Naive B cell (primary cell): ENCODE measurements at places on chromosomes 6 and 20. TPM values are rescaled to one million over a fixed set of nuclear protein-coding genes. Genes with fewer than 3 reads are reported as not detected.

DNA sequence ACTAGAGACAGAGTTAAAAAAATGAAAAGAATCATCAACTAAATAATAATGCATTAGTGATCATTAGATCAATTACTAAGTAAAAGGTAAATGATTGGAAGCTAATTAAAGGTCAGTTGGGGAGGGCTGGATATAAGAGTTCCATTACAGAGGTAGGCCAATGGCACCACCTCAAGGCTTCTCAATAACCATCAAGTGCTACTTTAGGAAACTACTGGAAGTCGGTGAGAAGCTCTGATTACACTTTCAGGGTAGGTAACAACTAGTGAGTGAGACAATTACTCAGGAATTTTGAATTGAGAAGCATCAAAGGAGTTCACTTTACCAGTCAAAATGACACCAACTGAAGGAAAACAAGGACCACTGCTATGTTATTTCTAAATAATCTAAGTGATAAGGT lies 90.2 kb upstream of the HDAC2 start:
- H3K36me3 ChIP-seq, result no peaks in the 10 kb centered on the region
- H3K27me3 ChIP-seq, result peaks cover 22% of the 10 kb centered on the region
- H3K27ac ChIP-seq, result no peak overlapping the region
- H3K4me1 ChIP-seq, result no peaks in the 10 kb centered on the region

GRCh38 chr6:139528471-139528870 lies 154.0 kb upstream of the CITED2 start:
- H3K4me3 ChIP-seq, result no peak overlapping the region
- peaks cover 3% of the 10 kb centered on the region for H3K36me3 ChIP-seq
- H3K27ac ChIP-seq, result no peak overlapping the region

- peaks cover 8% of the 10 kb centered on the region for H3K36me3 ChIP-seq
- H3K4me1 ChIP-seq, result peaks cover 5% of the 10 kb centered on the region
- no peak overlapping the region for H3K27ac ChIP-seq
- H3K27me3 ChIP-seq, result no peaks in the 10 kb centered on the region
- no peak for DNase-seq
- no peak overlapping the region for H3K4me3 ChIP-seq
Measured at GRCh38 chr6:42210551-42210950, 7.1 kb downstream of the MRPS10 start.

GRCh38 chr20:9392892-9393857 lies 121.2 kb upstream of the LAMP5 start:
- no peaks in the 10 kb centered on the region for H3K27me3 ChIP-seq
- peaks cover 5% of the 10 kb centered on the region for H3K4me1 ChIP-seq
- no peak for DNase-seq

DNA sequence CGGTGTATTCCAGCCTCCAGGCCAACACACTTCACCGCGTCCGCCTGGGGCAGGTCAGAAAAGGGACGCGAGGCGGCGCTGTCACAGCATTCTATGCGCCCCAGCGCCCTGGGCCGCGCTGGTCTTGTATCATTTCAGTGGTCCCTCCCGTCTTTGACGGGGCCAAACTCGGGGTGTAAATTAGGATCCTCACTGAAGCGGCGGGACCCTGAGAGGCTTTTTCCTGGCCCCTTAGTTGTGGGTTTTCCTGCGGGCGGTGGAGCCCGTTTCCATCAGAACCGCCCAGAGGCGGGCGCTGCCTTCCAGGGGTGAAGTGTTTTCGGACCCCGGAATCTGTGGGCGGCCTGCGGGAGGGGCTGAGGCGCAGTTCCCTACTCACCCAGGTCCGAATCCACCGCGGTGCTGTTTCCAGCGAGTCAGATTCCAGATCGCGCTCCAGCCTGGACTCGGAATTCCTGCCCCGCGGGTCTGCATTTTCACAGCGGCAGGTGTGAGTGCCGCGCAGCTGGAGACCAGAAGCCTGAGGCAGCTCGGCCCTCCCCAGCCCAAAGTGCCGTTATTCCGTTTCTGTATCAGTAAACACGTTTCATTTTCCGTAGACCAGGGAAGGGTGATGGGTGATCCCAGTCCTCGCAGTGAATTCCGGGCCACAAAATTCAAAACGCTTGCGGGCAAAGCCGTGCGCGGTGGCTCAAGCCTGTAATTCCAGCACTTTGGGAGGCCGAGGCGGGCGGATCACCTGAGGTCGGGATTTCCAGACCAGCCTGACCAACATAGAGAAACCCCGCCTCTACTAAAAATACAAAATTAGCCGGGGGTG lies 3.9 kb upstream of the MICB start:
- H3K4me3 ChIP-seq, result peak overlapping the region; percentile 98
- no peaks in the 10 kb centered on the region for H3K27me3 ChIP-seq
- peak overlapping the region; percentile 80 for H3K27ac ChIP-seq

DNA sequence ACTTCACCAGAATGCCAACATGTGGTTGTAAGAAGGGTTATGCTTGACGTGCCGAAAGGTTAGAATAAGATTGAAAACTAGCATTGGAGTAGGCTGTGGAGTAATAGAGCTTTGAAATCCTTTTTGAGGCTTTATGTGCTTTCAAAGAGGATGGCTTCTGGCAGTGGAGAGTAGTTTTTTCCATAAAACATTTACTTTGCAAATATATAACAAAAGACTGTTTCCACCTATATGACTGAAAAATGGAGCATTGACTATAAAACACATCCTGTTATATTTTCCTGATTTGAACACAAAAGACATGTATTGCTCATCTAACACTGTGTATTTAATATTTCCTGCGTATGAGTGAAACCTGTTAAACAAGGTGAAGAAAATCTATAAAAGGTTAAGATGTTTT lies 38.8 kb downstream of the ZFAND3 start:
- H3K36me3 ChIP-seq, result no peaks in the 10 kb centered on the region
- H3K27me3 ChIP-seq, result no peaks in the 10 kb centered on the region
- no peak overlapping the region for H3K27ac ChIP-seq
- no peak for DNase-seq

- peaks cover 8% of the 10 kb centered on the region for H3K36me3 ChIP-seq
- peaks cover 77% of the 10 kb centered on the region for H3K27me3 ChIP-seq
- no peak overlapping the region for H3K27ac ChIP-seq
- DNase-seq, result no peak
Measured at GRCh38 chr6:50718566-50718965, 5.2 kb downstream of the TFAP2D start.

GRCh38 chr20:7695051-7695495 lies 245.2 kb downstream of the HAO1 start:
- no peak overlapping the region for H3K4me3 ChIP-seq
- H3K4me1 ChIP-seq, result no peaks in the 10 kb centered on the region
- H3K36me3 ChIP-seq, result no peaks in the 10 kb centered on the region
- DNase-seq, result no peak

- H3K27me3 ChIP-seq, result no peaks in the 10 kb centered on the region
- no peak overlapping the region for H3K27ac ChIP-seq
- DNase-seq, result no peak
Measured at GRCh38 chr6:162666246-162666645, 61.3 kb downstream of the PRKN start.

DNA sequence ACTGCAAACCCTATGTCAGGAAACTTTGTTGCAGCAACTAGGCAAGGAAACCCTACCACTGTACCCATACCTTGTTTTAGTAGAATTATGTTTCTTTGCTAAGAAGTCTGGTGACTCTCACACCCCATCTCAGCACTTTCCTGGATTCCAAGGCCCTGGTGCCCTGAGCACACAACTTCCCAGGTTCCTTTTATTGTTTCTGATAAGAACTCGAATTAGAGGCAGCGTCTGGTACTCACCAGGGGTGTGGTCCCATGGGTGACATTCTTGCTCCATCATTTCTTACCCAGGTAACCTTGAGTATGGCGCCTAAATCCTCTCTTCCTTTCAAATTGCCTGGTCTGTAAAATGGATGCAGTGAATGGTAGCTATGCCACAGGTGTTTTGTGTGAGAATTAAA lies 34.1 kb downstream of the MYB start:
- H3K4me1 ChIP-seq, result peaks cover 13% of the 10 kb centered on the region
- H3K4me3 ChIP-seq, result no peak overlapping the region
- no peaks in the 10 kb centered on the region for H3K27me3 ChIP-seq

DNA sequence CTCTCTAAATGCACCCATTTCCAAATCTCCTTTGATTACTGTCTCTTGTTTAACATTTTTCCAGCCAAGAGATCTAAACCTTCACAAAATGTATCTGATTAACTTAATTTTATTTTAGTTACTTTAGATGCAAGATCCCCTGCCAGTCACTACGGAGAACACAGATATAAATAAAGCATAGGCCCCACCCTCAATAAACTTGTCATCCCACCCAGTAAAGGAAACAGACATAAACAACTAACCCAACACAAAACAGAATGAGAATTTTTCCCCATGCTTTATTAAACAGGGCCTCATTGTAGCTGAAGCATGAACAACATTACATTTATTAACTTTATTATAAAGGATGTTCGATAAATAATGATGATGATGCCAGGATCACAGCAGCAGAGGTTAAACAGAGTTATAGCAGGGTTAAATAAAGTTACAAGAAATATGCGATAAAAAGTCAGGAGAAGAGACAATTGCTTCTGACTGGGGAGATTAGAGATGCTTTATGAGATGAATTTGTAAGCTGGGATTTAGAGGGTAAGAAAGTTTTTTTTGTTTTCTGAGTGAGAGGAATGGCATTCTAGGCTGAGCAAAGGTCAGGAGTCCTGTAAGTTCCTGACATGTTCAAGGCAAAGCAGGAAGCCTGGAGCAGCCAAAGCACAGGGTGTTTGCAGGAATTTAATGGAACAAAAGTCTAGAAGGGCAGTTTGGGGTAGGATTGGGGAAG lies 41.1 kb downstream of the TFAP2A start:
- no peak for DNase-seq
- peaks cover 41% of the 10 kb centered on the region for H3K27me3 ChIP-seq
- no peak overlapping the region for H3K27ac ChIP-seq
- no peak overlapping the region for H3K4me3 ChIP-seq
- no peaks in the 10 kb centered on the region for H3K36me3 ChIP-seq

DNA sequence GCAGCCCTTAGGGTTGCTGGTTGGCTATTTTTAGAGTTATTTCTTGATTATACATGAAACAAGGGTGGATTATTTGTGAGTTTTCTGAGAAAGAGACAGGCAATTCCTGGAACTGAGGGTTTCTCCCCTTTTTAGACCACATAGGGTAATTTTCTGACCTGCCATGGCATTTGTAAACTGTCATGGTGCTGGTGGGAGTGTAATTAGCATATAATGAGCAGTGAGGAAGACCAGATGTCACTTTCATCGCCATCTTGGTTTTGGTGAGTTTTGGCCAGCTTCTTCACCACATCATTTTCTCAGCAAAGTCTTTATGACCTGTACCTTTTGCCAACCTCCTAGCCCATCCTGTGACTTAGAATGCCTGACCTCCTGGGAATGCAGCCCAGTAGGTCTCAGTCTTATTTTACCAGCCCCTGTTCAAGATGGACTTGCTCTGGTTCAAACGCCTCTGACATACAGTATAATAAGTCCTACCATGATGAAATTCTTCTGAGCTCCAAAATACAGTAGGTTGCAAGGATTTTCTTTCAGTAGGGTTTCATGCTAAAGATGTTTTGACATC lies 117.1 kb downstream of the ISM1 start:
- H3K4me1 ChIP-seq, result no peaks in the 10 kb centered on the region
- H3K4me3 ChIP-seq, result no peak overlapping the region
- no peak for DNase-seq
- no peaks in the 10 kb centered on the region for H3K36me3 ChIP-seq
- H3K27me3 ChIP-seq, result no peaks in the 10 kb centered on the region
- H3K27ac ChIP-seq, result no peak overlapping the region

DNA sequence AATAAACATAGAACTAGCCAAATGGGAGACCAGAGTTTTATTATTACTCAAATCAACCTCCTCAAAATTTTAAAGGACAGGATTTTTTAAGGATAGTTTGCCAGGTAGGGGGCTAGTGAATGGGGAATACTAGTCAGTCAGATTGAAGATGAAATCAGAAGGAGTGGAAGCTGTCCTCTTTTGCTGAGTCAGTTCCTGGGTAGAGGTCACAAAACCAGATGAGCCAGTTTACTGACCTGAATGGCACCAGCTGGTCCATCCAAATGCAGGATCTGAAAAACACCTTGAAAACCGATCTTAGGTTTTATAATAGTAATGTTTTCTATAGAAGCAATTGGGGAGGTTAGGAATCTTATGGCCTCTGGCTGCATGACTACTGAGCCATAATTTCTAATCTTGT lies 558.2 kb downstream of the PKHD1 start:
- H3K4me3 ChIP-seq, result no peak overlapping the region
- H3K4me1 ChIP-seq, result no peaks in the 10 kb centered on the region
- no peak for DNase-seq
- no peak overlapping the region for H3K27ac ChIP-seq
- no peaks in the 10 kb centered on the region for H3K27me3 ChIP-seq

DNA sequence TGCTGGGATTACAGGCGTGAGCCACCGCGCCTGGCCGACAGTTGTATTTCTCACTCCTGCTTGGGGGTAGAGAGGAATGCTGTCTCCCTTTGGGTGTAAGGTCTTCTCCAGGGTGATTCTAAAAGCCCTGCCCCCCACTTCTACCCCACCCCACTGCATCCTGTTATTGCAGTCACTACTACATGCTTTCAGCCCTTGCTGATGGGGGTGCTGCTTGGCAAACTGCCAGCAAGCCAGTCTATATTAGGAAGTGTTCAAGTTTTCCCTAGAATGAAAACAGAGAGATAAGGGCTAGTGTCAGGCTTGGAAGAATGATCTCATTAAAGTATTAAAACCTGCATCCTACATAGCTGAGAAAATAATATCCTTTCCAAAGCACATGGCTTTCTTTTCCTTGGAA lies 31.3 kb downstream of the TTI1 start:
- peaks cover 24% of the 10 kb centered on the region for H3K36me3 ChIP-seq
- H3K4me3 ChIP-seq, result no peak overlapping the region
- peaks cover 6% of the 10 kb centered on the region for H3K4me1 ChIP-seq
- DNase-seq, result no peak

DNA sequence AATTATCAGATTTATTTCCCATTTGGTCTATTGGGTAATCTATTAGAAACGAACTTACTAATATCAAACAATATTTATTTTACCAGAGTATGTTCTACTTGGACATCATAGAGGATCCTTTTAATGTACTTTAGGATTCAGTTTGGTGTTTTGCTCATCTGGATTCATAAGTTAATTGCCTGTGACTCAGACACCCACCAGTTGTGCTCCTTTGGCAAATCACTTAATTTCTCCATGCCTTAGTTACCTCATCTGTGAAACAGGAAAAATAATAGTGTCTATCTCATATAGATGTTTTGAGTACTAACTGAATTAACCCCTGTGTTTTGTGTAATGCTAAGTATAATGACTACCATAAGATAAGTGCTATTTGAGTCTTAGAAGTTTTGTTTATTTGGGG lies 292.1 kb downstream of the LAMA2 start:
- H3K4me3 ChIP-seq, result no peak overlapping the region
- H3K36me3 ChIP-seq, result no peaks in the 10 kb centered on the region
- H3K4me1 ChIP-seq, result no peaks in the 10 kb centered on the region
- DNase-seq, result no peak

Gene WDR46
- 55.3 TPM for polyA plus RNA-seq

Gene CST5
- polyA plus RNA-seq, result not detected

Gene PROKR2
- polyA plus RNA-seq, result not detected

Gene OOEP
- not detected for polyA plus RNA-seq

Gene NINL
- 0.08 TPM for polyA plus RNA-seq

Gene FLRT3
- polyA plus RNA-seq, result not detected

Gene SMOC2
- 0.12 TPM for polyA plus RNA-seq
